Muscle of leg (tissue), 16 donors: ENCODE measurements at places on chromosomes 3 and 15. TPM values are rescaled to one million over a fixed set of nuclear protein-coding genes. Genes with fewer than 3 reads are reported as not detected.

CHRM5 gene
- polyA plus RNA-seq: not detected

BNIP2 gene
- polyA plus RNA-seq: 44.8 TPM

DNA sequence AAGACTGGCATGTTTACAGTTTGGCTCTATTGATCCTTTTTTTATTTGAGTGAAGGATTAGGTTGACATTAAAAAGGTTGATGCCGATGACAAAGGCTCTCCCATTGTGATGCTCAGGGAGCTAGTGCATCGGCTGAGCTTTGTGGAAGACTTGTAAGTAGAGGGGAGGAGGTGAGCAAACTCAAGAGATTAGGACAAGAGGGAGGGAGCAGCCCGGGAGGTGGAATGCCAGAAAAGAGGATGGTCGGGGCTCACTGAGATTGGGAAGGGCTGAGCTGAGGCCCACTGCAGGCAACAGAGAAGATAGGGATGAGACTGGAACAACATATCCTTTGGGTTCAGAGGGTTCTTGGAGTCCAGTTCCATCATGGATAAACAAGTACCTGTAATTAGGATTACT lies 26.5 kb upstream of the PSMD6 start:
- H3K36me3 ChIP-seq: no peaks in the 10 kb centered on the region
- H3K4me1 ChIP-seq: peaks cover 5% of the 10 kb centered on the region
- DNase-seq: no peak
- H3K27me3 ChIP-seq: no peaks in the 10 kb centered on the region

- H3K27ac ChIP-seq: no peak overlapping the region
- H3K36me3 ChIP-seq: no peaks in the 10 kb centered on the region
- no peaks in the 10 kb centered on the region for H3K27me3 ChIP-seq
- DNase-seq: no peak
Measured at GRCh38 chr3:20747741-20748140, 561.7 kb upstream of the SGO1 start.

DNA sequence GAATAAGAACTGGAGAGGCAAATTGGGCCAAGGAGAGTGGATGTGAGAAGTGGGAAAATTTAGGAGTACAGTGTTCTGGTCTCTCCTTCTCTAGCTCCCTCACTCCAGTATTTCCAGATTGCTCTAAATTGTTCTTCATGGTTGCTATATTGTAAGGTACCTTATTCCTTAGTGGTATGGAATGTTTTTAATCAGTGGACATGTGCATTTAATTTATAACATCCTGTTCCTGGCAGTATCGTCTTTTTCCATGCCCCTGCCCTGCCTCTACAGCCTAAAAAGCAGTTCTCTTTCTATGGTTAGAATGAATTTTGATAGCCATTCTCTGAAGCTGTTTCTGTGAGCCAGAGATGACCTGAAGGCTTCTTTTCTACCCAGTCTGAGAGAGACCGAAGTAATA lies 180.5 kb downstream of the TCF12 start:
- no peaks in the 10 kb centered on the region for H3K27me3 ChIP-seq
- DNase-seq: no peak
- no peak overlapping the region for H3K27ac ChIP-seq
- H3K36me3 ChIP-seq: peaks cover 1% of the 10 kb centered on the region
- H3K4me1 ChIP-seq: no peaks in the 10 kb centered on the region
